ENCODE measurements at places on chromosomes 2 and 18.

GRCh38 chr2:235769046-235769445, 275.2 kb downstream of the AGAP1 start:
- DNase-seq, result no peak

DNA sequence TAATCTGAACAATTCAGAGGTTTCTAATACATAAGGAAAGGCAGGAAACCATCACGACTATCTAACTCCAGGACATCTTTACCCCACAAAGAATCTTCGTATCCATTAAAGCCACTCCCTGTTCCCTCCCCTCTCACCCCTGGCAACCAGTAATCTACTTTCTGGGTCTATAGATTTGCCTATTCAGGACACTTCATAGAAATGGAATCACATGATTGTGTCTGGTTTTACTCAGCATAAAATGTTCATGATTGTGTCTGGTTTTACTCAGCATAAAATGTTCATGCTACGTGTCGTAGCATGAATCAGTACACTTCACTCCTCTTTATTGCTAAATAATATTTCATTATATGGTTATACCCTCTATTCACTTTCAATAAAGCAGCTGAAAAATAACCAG, 11.6 kb downstream of the FECH start:
- DNase-seq, result no peak

DNA sequence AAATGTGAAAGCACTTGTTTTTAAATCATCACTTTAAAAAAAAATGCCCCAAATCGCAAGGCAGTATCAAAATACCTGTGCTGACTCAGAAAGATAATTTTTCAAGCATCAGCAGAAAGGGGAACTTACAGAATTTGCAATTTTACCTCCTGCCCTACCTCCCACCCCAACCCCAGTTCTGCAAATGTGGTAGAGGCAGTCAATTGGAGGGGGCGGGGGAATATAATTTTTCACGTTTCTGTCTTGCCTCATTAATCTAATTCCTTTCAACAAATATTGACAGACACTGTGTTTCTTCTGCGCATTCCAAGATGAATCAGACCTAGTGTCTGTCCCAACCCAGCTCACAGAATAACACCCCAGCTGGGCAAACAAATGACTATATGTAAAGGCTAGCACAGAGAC, 76.8 kb downstream of the ALPK2 start:
- no peak for DNase-seq

GRCh38 chr2:190904640-190905261, 24.1 kb downstream of the GLS start:
- DNase-seq, result no peak

- no peak for DNase-seq
Measured at GRCh38 chr18:31261792-31262582, 56.0 kb upstream of the DSG1 start.

GRCh38 chr2:40432921-40433483, 18.9 kb downstream of the SLC8A1 start:
- no peak for DNase-seq

DNA sequence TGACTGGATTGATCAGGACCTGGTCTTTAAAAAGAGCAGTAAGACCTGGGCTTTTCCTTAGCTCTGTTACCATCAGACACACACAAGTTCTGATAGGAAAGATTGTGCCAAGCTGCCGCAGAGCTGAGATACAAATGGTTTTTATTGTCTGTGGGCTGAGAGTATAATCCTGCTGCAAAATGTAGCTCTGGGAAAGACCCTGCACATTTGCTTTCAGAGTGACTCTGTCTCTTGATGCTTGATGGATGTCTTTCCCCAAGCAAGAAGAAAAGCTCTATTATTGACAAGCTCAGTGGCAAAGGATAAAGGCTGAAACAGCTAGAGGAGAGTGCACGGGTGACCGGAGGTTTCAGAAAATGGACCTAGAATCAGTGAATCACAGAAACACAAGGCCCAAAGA, 95.3 kb upstream of the PARD3B start:
- DNase-seq, result no peak

- DNase-seq, result no peak
Measured at GRCh38 chr2:126849991-126850535, 48.6 kb upstream of the TEX51 start.

DNA sequence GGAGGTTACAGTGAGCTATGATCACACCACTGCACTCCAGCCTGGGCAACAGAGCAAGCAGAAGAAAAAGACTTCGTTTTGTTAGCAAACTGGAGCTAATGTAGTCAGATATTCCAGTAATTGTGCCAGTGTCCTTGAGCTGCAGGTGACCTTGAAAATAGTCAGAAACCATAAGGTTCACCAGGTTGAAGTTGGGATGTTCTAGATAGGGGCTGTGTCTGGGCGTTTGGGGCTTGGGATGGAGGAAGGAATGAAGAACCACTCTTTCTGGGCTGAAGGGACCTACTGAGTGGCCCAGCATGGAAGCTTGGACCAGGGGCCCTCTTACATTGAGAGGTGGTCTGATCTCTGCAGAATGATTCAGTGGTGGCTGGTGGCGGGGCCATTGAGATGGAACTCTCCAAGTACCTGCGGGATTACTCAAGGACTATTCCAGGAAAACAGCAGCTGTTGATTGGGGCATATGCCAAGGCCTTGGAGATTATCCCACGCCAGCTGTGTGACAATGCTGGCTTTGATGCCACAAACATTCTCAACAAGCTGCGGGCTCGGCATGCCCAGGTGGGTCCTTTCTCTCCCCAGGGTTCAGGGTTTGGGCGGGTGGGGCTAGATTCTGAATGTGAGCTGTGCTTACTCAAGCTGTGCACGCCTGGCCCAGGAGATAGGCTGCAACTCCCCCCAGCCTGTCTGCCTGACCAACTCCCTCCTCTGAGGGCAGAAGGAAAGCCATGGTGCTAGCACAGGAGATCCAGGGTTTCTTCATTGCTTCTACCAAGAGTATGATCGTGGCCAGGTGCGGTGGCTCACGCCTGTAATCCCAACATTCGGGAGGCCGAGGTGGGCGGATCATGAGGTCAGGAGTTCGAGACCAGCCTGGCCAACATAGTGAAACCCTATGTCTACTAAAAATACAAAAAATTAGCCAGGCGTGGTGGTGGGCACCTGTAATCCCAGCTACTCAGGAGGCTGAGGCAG, 17.1 kb downstream of the CCT7 start:
- DNase-seq, result no peak

DNA sequence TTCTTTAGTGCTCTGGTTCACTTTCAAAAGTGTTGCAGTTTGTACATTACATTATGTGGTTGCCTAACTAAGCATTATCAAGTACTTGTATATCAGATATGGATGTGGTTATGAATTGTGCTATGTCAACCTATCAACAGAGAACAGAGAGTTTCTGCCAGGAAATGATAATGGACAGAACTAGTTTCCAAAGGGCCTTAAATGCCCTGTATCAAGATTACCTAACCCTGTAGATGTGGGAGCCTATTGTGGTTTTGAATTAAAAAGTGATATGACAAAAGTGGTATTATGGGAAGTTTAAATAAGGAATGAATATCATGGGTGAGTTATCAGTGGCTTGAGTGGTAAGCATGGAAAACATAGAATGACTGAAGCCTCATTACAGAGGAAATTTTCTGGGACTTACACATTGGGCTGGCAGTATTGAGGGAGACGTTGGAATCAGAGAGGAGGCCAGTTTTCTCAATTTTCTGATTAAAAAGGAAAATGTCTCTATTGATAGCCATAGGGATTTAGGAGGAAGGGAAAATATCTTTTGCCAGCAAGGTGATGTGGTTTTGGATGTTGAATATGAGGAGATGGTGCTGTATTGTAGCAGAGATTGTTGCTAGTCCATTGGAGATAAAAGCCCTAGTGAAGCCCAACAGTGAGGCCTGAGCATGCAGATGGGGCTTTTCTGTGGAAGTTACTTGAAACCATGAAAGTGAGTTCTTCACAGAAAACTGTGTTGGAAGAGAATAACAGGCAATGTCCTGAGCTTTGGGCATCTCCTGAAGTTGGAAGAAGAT, 140.7 kb downstream of the TTC27 start:
- no peak for DNase-seq

DNA sequence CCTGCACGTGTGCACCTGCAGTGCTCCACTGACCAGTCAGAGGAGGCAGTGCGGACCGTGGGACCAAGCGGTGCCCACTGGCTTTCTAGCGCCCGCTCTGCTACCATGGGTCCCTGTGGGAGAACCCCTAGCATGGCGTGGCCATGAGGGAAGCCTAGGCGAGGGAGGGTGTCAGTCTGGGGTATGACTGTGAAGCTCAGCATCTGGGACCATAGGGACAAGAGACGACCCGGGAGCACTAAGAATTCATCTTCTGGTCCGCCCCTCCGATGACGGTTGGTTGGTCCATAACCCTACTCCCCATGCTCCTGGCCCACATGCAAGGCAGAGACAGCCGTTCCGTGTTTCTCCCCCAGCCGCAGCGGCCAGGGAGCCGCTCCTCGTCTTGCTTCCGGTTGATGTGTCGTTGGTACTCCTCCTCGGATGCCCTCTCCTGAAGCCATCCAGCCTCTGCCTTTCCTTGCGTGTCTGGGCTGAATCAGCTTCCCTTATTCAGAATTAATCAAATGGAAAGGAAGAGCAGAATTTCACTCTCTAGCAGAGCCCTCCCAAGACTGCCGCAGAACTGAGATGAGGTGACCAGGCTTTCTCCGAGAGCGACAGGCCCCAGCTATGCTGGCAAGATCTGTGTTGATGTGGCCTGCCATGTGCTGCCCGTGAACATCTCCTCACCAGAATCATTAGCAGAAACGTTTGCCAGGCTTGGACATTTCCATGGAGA, 23.0 kb downstream of the COX7A2L start:
- no peak for DNase-seq

- no peak for DNase-seq
Measured at GRCh38 chr2:85705680-85706039, 11.5 kb downstream of the GNLY start.

- DNase-seq, result no peak
Measured at GRCh38 chr2:25219621-25220020, 51.2 kb upstream of the POMC start.

- no peak for DNase-seq
Measured at GRCh38 chr2:239619369-239619768, 218.5 kb upstream of the HDAC4 start.

GRCh38 chr2:179898873-179899272, 37.5 kb upstream of the ZNF385B start:
- DNase-seq, result no peak

DNA sequence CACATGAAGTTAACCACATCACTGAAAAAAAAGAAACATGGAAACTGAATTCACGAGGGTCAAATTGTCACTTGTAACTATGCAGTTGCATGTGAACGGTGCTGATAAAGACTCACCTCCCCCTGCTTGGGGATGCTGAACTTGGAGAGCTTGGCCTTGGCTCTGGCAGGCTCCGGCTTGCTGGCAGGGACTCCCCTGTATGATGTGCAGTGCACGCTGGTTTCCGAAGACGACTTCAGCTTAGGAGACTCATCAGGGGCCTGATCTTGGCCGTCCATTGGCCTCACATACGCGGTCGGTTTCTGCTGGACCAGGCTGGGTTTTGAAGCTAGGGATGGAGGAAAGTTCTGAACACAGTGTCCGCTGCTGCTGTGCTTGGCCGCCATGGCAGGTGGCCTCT, 135.9 kb downstream of the AFF3 start:
- no peak for DNase-seq

DNA sequence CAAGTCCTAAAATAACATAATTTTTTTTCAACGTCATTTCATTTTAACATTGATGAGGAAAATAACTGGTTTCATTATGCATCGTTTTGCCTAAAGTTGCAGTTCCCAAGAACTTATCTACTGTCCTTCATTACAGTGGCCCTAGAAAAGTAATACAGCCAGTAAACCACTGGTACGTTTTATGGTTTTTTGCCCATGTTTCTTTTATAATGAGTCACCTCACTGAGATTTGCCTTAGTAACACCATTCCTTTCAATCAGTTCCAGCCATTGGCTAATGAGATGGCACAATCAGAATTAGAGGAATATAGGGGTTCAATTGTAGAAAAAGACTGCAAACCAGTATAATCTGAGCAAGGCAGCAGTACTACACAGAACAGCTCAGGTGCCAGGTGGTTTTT, 422.6 kb upstream of the LYPD1 start:
- DNase-seq, result no peak

GRCh38 chr2:120693121-120693520, 42.5 kb upstream of the GLI2 start:
- DNase-seq, result no peak

GRCh38 chr18:46293742-46294181, 189.6 kb downstream of the HAUS1 start:
- no peak for DNase-seq

DNA sequence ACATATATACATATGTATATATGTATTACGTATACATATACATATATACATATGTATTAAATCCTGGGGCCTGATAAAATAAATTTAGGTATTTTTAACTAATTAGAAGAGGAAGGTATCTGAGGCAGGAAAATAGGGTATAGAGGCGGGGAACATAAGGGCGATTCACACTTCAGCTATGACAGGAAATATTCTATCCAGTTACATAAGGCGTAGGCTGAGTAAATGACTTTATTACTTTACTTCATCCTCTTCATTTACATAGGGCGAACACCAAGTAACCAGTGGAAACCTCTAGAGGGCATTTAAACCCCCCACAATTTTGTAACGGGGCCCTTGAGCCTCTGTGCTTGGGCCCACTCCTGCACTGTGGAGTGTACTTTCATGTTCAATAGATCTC, 167.5 kb downstream of the SOCS6 start:
- no peak for DNase-seq

DNA sequence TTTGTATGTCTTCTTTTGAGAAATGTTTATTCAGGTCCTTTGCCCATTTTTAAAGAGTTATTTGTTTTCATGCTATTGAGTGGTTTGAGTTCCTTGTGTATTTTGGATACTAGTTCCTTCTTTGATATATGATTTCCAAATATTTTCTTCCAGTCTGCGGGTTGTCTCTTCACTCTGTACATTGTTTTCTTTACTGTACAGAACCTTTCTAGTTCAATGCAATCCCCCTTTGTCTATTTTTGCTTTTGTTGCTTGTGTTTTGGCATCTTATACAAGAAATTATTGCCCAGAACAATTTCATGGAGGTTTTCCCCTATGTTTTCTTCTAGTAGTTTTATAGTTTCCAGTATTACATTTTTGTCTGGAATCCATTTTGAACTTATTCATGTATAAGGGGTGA, 62.5 kb upstream of the ACVR1C start:
- no peak for DNase-seq

DNA sequence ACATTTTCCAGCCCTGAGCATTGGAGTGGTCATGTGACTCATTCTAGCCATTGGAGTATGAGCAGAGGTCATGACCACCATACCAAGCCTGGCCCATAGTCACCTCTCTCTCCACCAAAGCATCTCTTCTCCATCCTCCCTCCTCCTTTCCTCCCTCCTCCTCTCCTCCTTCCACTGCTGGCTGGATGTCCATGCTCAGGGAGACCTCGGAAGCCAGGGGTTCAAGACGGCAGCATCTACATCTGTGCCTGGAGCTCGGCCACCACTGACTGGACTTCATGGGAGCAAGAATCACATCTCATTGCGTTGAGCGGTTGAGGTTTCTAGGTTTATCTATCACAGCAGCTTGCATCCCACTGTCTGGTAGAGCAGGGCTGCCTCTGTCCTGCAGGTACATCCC, 252.4 kb downstream of the NDUFA10 start:
- no peak for DNase-seq

- no peak for DNase-seq
Measured at GRCh38 chr2:10501980-10502802, 54.1 kb upstream of the ODC1 start.

- DNase-seq, result peak; percentile 19
Measured at GRCh38 chr2:110804915-110805314, 72.5 kb downstream of the ACOXL start.

- no peak for DNase-seq
Measured at GRCh38 chr18:23635283-23636070, 27.2 kb downstream of the ANKRD29 start.

GRCh38 chr2:609881-610280, 67.3 kb downstream of the TMEM18 start:
- no peak for DNase-seq

- DNase-seq, result no peak
Measured at GRCh38 chr2:44200011-44200410, 31.3 kb downstream of the PPM1B start.

Data from stimulated activated CD8-positive, alpha-beta memory T cell treated with anti-CD3 and anti-CD28 coated beads, Interleukin-12 subunit alpha, Interleukin-12 subunit beta, amount 100 ng/mL, for 1 hour (primary cell).